Activated T-helper 2 cell treated with anti-CD3 and anti-CD28 coated beads, Interferon-gamma antibody, Interleukin-2, Interleukin-4, amounts not matched to agents 10 μg/mL and 5 μg/mL and 100 μg/mL, durations not matched to agents 14 hours and 24 hours and 36 hours (primary cell): ENCODE measurements at places on chromosomes 5 and 9.

GRCh38 chr5:64765804-64766504, 2.5 kb downstream of the SREK1IP1 start:
- DNase-seq: no peak

GRCh38 chr5:98798371-98798770, 24.9 kb downstream of the RGMB start:
- DNase-seq: no peak

- DNase-seq: no peak
Measured at GRCh38 chr9:19442240-19442639, 33.4 kb downstream of the ACER2 start.

DNA sequence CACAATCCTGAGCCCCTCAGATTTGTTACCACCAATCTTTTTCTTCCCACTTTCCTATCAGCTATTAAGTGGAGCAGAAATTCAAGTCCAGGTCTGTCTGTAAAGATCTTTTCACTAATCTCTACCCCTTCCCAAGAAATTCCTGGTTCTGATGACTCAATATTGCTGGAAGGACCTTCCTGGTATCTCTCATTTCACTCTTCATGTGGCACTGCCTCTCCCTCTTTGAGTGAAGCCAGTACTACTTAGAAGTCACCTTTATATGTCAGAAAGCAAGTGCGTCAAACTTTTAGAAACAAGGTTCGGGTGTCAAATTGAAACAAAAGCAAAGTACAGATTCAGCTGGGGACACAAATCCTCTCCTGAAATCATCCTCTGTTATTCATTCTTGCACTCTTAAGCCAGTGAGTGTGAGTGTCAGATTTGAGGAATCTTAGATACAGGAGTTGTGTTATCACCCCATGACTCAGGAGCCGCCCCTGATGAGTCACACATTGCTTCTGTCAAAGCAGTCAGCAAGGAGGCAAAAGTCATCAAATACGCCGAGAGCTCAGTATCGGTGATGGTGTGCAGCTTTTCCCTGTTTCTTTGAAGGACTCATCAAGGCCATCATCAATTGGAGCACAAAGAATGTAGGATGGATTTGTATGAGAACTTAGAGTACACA, 313.0 kb downstream of the CETN3 start:
- DNase-seq: no peak

DNA sequence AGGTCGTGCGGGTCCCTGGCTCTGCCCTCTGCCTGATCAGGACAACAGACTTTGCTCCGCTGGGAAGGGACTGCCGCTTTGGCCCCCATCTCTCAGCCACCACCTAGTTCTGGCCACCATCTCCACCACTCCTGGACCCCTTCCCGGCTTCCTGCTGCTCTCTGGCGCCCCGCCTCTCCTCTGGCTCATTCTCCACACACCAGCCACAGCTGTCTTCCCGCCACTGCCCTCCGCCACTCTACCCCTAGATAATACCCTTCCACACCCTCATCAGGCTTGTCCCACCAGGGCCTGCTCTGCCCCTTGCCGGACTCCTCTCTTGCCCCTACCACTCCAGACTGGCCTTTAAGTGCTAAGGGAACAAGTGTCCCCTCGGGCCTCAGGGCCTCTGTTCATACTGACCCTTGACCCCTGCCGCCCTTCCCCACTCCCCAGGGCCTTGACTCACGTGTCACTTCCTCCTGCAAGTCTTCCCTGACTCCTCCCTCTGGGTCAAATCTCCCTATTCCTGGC, 3.0 kb upstream of the CDX1 start:
- DNase-seq: no peak

DNA sequence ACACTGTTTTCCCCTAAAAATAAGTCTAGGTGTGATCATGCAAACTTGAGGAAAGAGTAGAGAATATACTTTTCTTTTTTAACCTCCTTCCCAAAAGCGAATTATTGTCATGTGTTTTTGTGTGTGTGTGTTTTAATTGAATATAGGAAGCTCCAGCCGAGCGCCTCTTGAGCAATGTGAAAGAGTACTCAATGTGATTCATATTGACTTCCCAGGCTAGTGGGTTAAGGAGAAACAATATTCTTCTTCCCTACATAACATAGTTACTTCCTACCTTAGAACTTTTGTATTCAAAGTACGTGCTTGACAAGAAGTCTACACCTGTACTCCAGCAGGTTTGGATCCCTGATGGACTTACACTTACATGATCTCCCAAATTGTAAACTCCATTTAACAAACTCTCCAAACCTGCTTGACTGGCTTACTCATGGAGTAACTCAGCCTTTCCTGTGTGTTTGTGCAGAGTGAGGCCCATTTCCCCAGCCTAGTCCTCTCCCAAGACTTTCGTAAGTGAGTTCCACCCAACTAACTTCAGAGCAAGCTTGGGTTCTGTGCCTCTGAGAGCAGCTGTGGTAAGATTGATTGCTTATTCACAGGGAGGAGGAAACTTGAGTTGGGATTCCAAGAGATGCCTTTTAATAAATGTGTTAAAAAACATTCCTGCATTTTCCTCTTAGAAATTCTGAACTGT, 9.3 kb downstream of the SLC28A3 start:
- DNase-seq: no peak

GRCh38 chr5:16936989-16937438, 926 bp upstream of the MYO10 start:
- no peak for DNase-seq

GRCh38 chr9:100087218-100087617, 11.6 kb downstream of the ERP44 start:
- no peak for DNase-seq

GRCh38 chr5:74303578-74303977, 336.9 kb downstream of the ENC1 start:
- no peak for DNase-seq

GRCh38 chr9:92965061-92965758, 17.9 kb downstream of the FGD3 start:
- DNase-seq: no peak

DNA sequence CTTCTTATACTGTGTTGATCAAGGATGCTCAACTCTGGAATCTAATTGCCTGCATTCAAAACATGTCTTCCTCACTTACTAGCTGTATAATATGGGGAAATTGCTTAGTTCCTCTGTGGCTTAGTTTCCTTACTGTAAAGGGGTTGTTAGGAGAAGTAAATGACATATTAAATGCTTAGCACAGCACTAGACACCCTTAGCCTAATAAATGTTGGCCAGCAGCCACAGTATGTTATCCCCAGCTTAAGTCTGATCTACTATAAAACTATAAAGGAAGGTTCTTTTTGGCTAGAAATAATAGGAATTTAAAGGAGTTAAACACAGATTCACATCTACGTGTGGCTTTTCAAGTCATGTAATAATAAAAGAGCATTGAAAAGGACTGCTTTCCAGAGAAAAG, 232.4 kb downstream of the PCSK1 start:
- no peak for DNase-seq
